HT-29 (cell line): ENCODE measurements at places on chromosomes 5 and 9.

DNA sequence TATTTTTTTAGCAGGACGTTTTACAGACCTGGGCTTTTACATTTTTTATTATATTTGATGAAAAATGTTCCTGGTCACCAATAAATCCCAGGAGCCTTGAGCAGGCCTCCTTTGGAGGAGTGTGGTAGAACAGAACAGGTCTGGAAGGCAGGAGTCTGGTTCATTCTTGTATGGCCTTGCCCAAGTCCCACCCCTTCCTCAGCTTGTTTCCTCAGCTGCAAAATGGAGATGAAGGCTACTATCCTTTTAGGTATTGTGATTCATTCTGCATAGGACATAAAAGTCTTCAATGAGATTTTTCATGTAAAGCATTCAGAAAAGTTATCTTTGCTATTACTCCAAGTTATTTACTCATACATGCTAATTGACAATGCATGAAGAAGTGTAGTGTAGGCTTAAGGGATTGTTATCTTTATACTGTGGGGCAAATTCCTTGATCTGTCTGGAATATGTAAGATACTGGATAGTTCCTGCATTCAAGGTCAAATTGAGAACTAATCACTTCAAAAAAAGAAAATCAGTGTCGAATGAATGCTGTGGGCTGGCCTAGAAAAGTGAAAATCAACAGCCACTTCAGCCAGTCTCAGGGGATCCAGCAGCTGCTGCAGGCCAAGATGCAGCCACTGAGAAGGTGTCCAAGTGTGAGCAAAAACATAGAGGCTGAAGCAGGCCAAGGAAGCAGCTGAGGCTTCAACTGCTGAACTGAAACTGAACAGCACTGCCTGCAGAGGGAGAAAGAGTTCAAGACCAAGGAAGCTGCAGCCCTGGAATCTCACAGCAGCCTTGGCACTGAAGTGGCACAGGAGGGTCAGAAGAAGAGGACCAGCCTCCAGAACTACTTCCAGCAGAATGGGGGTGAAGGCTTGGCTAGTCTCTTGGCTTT is 15.5 kb upstream of the SLC36A3 start:
- peak; percentile 20 for DNase-seq

DNA sequence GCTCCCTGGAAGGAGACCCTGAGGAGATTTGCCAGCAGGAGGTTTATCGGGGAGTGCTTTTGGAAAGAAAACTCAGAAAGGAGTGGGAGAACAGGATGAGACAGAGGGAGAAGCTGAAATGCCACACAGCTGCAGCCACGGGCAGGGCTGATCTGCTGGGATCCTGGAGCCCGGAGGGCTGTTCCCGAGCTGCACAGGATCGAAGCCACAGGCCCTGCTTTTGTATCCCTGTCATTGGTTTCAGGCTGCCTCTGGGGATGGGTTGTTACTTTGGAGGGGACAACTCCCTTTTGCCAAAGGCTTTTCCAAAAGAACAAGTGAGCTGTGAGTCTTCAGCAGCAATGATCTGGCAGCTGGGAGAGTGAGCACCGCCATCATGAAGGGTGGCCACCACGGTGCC is 152.5 kb upstream of the PTCH1 start:
- no peak for DNase-seq

DNA sequence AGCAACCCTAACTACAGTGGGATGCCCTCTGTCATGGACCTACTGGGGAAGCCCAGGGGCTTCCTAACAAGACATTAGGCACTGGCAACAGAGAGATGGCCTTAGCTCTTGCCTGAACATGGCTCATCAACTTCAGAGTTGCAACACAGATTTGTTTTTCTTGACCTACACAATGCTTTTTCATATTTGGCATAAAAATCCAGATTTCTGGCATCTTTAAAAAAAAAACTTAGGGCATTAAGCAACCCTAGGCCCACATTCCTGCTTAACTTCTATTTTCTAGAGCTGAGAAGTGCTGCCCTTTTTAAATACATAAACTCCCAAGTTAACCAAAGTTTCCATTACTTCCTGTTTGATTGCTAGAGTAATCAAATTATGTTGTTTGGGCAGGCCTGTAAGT is 8.0 kb downstream of the GRIA1 start:
- no peak for DNase-seq

- no peak for DNase-seq
Observed at GRCh38 chr5:176754376-176754973, 55.9 kb upstream of the UNC5A start.

DNA sequence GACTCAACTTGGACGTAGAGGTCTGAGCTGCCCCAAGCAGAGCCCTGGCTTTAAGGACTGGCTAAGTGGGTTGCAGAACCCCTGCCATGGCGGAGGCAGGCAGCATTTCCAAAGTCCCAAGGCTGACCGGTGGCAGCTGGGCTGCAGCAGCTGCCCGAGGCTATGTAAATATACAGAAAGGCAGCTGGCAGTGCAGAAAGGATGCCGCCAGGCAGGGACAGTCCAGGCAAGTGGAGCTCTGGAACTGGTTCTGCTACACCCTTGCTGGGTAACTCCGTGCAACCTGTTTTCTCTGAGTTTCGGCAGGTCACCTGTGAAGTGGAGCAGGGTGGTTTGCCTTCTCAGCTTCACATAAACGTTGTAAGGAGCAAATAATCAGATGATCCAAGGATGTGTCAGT is 46.0 kb downstream of the SHB start:
- DNase-seq: peak; percentile 66

- DNase-seq: no peak
Observed at GRCh38 chr5:178580271-178580955, 9.8 kb downstream of the COL23A1 start.

- DNase-seq: no peak
Observed at GRCh38 chr5:132098621-132099020, 25.0 kb downstream of the CSF2 start.

DNA sequence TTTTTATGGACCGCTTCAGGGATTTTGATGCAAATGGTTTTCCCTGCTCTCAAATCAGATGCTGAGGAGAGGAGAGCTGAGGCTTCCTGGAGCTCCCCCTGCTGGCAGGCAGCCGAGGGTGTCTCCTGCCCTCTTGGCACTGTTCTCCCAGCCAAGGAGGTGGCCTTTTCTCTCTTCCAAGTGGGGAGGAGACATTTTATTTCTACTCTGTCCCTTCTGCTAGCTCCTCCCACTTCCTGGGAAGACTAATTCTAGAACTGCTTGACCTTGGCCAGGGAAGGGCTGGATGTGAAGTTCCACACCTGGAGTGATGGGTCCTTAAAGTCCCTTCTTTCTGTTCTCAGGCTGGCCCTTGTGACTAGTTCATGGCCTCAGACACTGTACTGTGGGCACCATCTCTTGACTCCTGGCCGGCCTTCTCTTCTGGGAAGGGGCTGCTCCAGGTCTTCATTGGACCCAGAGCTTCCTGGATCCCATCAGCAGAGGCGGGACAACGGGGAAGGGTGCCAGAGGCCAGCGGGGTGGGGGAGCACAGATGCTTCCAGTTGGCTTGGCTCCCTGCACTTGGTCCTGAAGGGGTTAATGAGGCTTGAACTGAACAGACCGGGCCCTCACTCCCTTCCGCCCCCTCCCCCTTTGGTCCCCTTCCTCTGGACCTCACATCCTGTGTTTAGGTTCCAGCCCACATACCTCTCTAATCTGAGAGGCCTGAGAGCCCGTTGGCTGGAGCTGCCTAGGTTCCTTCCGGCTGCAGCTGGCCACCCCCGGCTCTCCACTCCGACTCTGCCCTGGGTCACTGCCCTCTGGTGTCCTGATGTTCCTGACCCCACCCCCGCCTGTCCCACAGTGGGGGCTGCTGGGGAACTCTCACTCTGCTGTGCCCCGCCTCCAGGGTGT is 32.1 kb downstream of the PTPA start:
- peak; percentile 87 for DNase-seq

DNA sequence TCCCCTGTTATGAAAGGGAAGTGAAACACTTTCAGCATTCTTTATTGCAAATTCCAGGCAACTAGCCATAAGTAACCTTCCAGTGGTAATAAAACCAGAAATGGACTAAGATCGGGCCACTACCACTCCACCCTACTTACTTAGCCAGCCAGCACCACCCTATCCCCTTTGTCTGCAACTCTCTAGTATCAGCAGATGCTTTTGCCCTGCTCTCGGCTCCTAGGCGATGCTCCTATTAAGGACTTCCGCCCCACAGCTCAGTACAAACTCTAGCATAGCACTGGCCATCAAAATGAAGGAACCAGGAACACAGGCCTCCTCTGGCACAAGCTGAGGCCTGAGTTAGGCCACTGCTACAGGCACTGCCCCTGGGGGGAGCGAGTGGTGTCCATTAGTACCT is 81.2 kb downstream of the GLDC start:
- no peak for DNase-seq

GRCh38 chr9:129432297-129433154 is 188.4 kb downstream of the C9orf50 start:
- no peak for DNase-seq

DNA sequence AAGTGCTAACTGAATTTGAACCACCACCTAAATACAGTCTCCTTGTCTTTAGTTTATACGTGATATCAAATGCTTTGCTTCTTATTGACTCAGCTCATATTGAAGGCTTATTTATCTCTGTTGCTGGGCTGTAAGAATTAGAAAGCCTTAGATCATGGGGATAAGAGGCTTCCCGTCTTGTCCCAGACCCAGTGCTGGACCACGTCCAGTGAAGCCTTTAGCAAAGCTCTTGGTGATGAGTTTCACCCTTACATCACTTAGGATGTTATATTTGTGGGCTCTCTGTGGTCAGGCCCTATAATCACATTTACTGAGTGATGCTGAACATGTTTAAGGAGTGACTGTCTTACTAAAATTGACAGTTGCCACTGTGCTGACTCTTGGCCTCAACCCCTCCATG is 11.2 kb downstream of the FAM240B start:
- no peak for DNase-seq

DNA sequence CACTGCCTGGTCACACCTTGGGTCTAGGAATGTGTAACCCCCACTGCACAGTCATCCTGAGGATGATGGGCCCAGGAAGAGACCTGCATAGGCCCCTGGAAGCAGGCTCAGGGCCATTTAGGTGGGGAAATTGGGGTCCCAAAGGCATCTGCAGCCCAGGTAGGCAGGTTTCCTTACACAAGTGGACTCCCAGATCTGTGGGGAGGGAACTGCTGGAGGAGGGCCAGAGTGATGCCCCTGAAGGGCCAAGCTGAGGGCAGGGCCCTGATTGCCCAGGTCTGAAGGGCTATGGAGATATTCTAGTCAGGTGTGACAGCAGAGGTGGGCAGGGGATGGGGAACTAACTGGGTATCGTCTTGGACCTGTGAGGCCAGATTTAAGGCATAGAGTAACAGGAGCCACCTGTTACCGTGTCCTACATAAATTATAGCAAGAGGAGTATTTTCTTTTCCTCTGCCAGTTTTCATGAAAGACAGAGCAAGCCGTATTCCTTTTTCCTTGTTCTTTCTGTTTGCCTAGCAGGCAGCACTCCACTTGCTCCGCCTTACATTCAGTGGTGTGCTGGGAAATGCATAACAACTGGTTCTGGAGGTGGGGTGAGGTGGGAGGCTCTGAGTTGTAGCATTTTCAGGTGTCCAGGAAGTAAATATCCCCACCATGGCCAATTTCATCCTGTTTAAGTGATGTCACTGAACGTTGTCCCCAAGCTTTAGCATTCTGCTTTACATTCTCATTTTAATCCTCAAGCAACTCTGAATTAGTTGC is 41.3 kb downstream of the PPARGC1B start:
- peak; percentile 60 for DNase-seq

GRCh38 chr5:68252673-68253623 is 37.4 kb downstream of the PIK3R1 start:
- peak; percentile 73 for DNase-seq

- no peak for DNase-seq
Observed at GRCh38 chr5:138944527-138945322, 69.6 kb upstream of the LRRTM2 start.

GRCh38 chr5:116395631-116396203 is 178.9 kb downstream of the SEMA6A start:
- no peak for DNase-seq

GRCh38 chr9:135090547-135090946 is 3.1 kb downstream of the OLFM1 start:
- DNase-seq: no peak

- DNase-seq: peak; percentile 71
Observed at GRCh38 chr9:36924071-36924470, 110.0 kb downstream of the PAX5 start.

DNA sequence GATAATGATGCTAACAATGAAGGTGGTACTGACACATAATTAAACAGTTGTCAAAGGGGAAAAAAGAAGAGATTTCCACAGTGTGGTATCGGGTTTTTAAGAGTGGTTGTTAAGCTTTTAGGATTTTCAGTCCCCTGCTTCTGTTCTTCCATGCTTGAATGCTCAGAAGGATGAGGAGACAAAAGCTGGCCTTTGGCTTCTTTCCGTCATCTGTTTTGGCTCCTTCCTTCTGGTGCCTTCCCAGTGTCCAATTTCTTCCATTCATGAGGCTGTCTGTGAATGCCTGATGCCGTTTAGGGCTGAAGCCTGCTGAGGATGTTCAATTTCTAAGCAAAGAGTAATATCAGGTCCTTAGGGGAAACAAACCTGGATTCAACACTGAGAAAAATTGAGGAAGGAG is 179.6 kb upstream of the GLRA1 start:
- no peak for DNase-seq

DNA sequence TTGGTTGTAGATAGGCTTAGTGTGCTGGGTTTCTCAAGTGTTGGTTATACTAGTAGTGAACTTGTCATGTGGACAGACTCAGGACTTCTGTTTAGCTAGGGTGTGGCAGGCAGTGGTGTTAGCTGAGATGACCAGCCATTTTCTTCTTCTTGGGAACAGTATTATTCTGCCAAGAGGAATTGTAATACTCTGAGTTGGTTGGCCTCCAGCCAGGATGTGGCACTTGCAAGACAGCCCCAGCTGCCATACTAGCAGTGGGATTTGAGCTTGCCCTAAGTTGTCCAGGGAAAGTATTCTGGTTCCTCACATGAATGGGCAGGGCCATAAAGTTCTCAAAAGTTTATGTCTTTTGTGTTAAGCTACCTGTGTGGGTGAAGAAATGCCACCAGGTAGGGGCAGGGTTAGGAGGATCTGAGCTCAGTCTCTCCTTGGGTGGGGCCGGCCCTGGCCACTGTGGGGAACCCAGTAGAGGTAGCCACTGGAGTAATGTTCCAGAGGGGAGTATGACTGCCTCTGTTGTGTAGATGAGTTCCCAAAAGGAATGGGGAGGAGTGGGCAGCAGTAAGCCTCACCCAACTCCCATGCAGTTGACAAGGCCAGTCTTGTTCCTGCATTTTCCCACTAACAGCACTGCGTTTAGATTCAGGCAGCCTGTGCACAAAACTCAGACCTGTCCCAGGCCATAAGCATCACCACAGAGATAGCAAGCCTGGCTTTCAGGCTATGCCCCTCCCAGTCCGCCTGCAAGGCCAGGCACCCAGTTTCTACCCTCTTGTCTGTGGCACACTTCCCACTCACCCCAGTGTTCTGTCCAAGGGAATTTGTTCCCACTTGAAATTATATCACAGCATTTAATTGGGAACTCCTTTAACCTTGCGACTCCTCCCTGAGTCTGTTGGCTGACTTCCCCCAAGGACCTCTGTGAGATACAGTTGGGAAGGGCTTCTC is 250.7 kb downstream of the ANXA1 start:
- DNase-seq: no peak

- no peak for DNase-seq
Observed at GRCh38 chr9:120928015-120928482, 1.5 kb upstream of the TRAF1 start.
